ENCODE measurements at places on chromosomes 6 and 20.
A peak's percentile ranks its signal among the peaks of the same experiment; 100 is the strongest.

DNA sequence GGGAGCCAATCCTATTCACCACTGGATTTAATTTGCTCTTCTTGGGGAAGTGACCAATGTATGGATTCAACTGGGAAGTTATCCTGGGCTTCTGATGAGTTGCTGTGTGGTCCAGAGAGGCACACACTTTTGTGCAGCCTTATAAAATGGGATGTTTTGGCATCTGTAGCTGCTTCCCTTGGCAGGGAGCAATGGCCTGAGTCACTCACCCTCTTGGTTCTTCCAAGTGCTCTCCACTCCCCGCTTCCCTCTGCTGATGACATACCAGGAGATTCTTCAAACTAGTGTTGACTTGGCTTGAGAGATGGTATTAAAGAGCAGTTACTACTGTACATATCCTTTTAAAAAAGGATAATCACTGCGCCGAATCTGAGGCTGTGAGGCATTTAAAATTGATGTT, 105.8 kb downstream of the JARID2 start:
- DNase-seq = no peak

- no peak for DNase-seq
These were observed 19.2 kb downstream of the FITM2 start for GRCh38 chr20:44291754-44292153.

DNA sequence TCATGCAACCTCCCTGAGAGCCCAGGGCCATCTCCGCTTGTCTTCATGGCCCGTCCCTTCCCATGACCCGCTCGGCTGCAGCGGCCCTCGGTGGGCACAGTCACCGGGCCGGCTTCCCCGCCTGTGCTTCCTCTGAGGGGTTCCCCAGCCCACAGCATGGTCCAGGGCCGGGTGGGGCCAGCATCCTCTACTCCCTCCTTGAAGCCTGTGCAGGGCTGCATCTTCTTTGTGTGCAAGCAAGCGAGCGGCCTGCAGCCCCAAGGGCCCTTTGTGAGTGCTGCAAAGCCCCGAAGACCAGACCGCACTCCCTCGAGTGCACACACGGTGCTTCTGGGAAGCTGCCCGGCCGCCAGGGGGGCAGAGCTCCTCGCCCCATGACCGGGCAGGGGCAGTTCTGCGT, 265.8 kb downstream of the TAF4 start:
- peak; percentile 68 for DNase-seq

DNA sequence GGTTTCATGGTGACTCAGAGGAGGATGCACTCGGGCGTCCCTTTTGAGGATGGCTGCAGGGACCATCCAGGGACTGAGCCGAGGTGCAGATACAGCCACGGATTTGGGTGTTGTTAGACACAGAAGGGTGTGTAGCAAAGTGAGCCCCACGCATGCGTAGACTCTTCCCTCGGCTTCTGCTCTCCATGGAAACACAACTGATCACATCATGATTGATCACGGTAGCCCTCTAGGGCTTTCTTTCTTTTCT, 606 bp upstream of the ULBP1 start:
- no peak for DNase-seq

DNA sequence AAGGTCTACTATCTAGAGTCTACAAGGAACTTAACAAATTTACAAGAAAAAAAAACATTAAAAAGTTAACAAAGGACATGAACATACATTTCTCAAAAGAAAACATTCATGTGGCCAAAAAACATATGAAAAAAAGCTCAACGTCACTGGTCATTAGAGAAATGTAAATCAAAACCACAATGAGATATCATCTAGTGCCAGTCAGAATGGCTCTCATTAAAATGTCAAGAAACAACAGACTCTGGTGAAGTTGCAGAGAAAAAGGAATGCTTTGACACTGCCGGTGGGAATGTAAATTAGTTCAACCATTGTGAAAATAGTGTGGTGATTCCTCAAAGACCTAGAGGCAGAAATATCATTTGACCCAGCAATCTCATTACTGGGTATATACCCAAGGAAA, 48.3 kb downstream of the OGFRL1 start:
- no peak for DNase-seq

GRCh38 chr20:57432862-57433491, 41.8 kb downstream of the RBM38 start:
- DNase-seq = peak; percentile 63

DNA sequence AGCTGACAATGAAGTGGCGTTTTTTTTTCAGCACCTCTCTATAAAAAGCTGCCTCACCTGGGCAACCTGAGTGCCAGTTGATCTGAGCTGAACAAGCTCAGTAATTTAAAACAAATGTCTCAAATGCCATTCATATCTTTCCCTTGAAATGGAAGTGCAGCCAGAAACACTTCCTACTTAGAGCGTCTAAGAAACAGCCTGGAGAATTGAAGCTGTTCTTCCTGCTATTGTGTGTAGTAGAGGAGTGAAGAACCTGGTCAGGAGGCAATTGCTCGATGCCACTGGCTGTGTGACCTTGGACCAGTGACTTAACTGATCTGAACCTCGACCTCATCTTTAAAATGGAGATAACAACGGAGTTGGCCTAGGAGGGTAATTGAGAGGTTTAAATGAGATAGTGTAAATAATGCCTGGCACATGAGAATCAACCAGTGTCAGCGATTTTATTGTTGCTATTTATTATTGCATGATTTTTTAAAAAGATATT, 95.4 kb upstream of the FOXQ1 start:
- DNase-seq = no peak

DNA sequence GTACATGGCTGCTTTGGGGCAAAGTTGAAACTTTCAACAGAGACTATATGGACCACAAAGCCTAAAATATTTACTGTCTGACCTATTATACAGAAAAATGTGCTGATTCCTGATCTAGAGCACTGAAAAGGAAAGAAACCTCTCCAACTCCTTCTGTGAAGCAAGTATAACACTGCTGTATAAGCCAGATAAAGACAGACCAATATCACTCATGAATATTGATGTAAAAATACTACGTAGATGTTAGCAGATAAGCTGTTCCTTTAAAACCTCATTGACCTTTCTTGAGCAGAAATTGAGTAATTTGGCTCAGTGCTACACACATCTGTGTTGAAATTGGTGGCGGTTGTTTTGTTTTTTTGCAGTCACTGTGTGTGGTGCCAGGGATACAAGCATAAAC, 69.9 kb upstream of the HDAC2 start:
- DNase-seq = no peak

DNA sequence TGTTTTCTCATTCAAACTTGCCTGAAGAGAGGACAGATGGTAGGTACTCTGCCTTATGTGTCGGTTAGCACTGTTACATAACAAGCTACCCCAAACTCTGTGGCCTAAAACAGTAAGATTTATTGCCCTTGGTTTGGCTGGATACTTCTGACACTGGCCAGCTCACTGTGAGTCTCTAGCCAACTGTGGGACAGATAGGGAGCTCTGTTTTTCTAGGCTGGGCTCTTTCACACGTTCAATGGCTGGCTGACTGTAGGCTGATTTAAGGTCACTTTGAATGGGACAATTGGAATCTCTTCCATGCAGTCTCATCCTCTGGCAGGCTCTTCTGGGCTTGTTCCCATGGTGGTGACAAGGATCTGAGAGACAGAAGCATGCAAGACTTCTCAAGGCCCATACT, 39.4 kb upstream of the JAG1 start:
- DNase-seq = no peak

- no peak for DNase-seq
These were observed 144.2 kb upstream of the CENPW start for GRCh38 chr6:126195625-126196236.

- no peak for DNase-seq
These were observed 52.4 kb upstream of the RNF24 start for GRCh38 chr20:4067600-4068261.
